ENCODE measurements at places on chromosomes 1 and 21. TPM values are rescaled to one million over a fixed set of nuclear protein-coding genes. Genes with fewer than 3 reads are reported as not detected.

Gene CD101
- 1.8 TPM for total RNA-seq

DNA sequence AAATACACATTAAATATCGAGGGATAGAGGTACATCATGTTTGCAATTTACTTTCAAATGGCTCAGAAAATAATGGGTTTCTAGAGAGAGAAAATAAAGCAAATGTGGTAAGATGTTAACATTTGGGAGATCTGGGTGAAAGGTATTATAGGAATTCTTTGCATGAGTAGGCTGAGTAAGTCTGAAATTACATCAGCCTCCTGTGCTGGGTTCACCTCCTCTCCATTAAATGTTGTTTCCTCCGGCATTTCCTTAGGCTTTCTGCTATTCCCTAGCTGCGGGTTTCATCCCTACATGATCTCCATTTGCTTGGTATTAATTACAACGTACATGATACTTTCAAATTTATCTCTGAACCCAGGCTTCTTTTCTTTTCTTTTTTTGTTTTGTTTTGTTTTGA is 31.6 kb downstream of the ZMYND12 start:
- H3K4me3 ChIP-seq: no peak overlapping the region
- no peaks in the 10 kb centered on the region for H3K36me3 ChIP-seq
- no peak for DNase-seq
- H3K27me3 ChIP-seq: no peaks in the 10 kb centered on the region
- no peak overlapping the region for H3K27ac ChIP-seq

DNA sequence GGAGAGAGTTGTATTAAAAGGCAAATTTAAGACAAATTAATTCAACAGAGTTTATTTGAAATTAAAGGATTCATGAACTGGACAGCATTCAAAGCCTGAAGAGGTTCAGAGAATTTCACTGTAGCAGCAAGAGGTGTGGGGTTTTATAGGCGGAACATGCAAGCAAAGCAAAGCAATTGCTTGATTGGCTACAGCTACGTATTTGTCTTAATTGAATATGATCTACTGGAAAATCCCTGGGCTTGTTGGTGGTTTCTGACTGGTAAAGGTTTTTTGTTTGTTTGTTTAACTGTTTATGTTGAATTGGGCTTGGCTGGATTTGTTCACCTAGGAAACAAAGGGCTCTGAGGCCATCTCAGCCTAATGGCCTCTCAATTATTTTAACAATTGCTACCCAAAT is 61.5 kb downstream of the KCNK1 start:
- peaks cover 17% of the 10 kb centered on the region for H3K4me1 ChIP-seq
- peaks cover 59% of the 10 kb centered on the region for H3K36me3 ChIP-seq
- no peaks in the 10 kb centered on the region for H3K27me3 ChIP-seq
- no peak for DNase-seq
- no peak overlapping the region for H3K27ac ChIP-seq

Gene GCSAML
- not detected for total RNA-seq

Gene CPTP
- total RNA-seq: 37.0 TPM

- H3K27me3 ChIP-seq: no peaks in the 10 kb centered on the region
- no peaks in the 10 kb centered on the region for H3K4me1 ChIP-seq
- no peaks in the 10 kb centered on the region for H3K36me3 ChIP-seq
- H3K4me3 ChIP-seq: no peak overlapping the region
- DNase-seq: no peak
Measured at GRCh38 chr1:190353538-190354101, 124.0 kb downstream of the BRINP3 start.

Gene OR2L2
- total RNA-seq: 0.10 TPM

DNA sequence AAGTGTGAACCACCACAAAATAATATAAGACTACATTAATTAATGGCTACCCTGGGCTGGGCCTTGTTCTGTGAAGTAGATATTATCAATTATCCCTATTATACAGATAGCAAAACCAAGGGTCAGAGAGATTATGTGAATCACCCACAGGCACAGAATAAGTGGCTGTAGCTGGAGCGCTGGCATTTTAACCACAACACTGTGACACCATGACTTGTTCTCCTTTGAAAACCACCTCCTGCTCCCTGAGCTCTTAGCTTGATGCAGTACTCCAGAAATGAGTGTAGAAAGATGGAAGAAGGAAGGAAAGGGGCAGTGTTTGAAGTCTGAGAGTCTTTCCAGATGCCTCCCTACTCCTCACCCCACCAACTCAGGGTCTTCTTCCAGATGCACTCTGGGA is 29.5 kb upstream of the JUN start:
- H3K36me3 ChIP-seq: no peaks in the 10 kb centered on the region
- H3K4me1 ChIP-seq: peaks cover 58% of the 10 kb centered on the region
- H3K4me3 ChIP-seq: peak overlapping the region; percentile 83
- no peak for DNase-seq
